ENCODE measurements at places on chromosomes 11 and 22.
A peak's percentile ranks its signal among the peaks of the same experiment; 100 is the strongest.

DNA sequence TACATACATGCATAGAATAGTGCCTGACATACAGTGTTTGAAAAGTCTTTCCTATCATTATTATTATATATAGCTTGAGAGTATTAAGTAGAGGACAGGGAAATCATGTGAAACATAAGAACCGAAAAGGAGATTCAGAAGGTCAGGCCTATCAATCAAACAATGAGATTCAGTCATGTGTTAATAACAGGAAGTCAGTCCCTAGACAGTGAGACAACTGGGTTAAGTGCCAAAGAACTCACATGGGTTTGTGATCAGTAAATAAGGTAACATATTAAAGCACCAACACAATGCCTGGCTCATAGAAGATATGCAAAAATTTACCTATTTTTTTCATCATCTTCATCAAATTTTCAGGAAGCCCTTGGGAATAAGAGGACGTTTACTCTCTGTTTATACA is 174.3 kb upstream of the FAT3 start:
- DNase-seq = no peak

DNA sequence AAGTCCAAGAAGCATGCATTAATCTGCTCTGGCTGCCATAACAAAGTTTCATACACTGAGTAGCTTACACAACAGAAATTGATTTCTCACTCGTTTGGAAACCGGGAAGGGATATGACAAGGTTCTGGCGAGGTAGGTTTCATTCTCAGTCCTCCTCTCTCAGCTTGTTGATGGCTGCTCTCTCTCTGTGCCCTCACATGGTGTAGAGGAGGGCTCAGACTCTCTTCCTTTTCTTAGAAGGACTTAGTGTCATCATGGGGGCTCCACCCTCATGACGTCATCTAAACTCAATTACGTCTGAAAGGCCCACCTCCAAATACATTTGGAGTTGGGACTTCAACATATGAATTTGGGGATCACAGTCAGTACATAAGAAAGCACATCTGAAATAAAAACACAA is 18.6 kb downstream of the GLYATL1 start:
- no peak for DNase-seq

- no peak for DNase-seq
Observed at GRCh38 chr11:126385991-126386728, 30.7 kb downstream of the ST3GAL4 start.

DNA sequence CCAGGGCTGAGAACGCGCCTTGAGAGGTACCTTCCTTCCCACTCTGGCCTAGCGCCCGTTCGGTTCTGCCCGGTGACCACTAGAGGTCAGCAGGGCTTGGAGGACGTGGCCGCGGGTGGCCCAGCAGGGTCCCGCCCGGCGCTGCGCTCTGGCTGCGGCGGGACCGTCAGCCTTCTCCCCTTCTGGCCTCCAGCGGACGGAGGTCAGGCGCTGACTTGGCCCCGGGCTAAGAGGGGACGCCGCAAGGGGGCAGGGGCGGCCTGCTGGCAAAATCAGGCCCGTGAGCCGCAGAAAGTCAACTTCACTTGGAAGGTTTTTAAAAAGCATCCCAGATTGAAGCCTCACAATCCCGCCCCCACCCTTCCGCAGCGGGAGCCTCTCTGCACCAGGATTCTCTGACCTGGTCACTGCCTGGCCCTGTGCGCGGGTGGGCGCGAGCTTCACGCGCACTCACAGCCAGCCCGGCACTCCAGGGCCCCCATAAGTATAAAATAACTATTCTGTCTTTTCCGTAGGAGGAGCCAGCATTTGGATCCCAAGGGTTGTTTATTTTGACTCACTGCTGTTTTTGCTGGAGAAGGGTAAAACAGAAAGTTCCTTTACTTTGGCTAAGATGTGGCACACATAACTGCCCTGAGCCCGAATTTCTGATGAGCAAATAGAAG is 23.2 kb upstream of the ZBTB16 start:
- peak; percentile 67 for DNase-seq

GRCh38 chr22:37832022-37832857 is 9.1 kb downstream of the GALR3 start:
- no peak for DNase-seq

DNA sequence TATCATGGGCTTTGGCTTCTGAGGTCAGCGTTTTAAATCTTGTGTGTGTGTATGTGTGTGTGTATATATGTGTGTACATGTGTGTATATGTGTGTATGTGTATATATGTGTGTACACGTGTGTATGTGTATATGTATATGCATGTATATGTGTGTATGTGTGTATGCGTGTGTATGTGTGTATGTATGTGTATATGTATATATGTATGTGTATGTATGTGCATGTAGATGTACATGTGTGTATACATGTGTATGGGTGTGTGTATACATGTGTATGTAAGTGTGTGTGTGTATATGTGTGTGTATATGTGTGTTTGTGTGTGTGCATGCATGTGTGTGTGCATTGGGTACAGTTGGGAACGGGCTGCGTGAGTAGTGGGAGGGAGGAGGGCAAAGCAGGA is 123.0 kb downstream of the ST3GAL4 start:
- no peak for DNase-seq

DNA sequence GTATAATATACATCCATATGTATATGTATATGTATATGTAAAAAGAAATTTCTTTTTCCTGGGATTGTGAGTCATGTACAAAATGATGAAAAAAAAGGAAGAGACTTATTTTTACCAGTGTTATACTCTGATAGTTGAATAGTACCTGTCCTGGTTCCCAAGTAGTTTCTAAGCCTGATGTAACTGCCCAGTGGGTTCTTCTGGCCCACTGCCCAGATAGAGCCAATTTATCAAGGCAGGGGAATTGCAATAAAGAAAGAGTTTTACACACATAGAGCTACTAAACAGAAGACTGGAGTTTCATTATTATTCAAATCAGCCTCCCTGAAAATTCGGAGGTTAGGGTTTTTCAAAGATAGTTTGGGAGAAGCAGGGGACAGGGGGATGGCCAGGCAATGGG is 29.1 kb upstream of the NARS2 start:
- DNase-seq = no peak

DNA sequence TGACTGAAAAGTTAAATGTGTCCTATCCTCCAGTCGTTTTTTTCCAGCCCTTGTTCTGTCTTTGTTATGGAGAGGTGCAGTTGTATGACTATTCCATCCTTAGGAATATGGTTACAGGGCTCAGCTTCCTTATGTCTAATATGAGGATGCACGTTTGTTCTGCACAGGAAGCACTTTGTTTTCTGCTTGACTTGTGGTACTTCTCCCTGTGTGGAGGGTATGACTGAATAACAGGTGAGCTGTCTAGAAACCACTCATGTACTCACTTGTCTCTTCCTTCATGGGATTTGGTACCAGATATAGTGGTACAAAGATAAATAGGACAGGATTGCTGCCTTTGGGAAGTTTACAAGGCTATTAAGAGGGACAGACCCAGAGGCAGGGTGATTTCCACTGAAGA is 17.4 kb downstream of the CABIN1 start:
- no peak for DNase-seq

DNA sequence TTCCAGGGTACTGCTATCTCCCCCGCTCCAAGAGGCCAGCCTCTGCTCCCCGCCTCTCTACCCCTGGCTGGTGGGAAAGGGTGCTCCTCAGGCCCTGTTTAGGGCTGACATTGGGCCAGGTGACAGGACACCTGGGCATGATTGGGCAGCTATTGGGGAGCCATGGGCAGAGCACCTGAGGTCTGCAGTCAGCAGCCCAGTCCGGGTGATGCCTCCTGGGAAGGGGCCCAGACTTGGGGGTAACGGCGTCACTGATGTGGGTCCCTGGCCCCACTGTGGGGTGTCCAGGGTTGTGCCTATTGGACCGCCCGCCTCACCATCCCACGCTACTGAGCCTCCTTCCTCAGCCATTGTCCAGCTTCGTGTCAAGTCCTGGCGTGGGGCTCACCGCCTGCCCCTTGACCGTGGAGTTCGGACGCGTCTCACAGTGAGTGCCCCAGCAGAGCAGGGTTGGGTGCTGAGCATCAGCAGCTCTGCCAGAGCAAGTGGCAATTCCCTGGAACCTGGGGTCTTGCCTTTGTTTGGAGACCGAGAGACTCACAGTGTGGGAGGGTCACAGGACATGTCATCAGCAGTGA is 2.8 kb upstream of the GATD1 start:
- no peak for DNase-seq

DNA sequence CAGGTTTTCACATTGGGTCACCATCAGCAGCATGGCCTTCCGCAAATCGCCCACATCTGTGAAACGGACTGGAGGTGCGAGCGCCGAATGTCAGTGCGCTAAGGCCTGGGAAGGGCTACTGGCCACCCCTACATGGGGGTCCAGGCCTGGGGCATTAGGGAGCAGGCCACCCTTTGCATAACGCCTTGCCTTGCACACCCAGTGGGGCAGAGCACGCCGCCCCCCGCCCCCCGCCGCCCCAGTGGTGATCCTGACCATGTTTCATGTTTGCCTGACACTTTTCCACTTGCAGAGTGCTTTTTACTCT is 2.6 kb downstream of the GRK2 start:
- no peak for DNase-seq

DNA sequence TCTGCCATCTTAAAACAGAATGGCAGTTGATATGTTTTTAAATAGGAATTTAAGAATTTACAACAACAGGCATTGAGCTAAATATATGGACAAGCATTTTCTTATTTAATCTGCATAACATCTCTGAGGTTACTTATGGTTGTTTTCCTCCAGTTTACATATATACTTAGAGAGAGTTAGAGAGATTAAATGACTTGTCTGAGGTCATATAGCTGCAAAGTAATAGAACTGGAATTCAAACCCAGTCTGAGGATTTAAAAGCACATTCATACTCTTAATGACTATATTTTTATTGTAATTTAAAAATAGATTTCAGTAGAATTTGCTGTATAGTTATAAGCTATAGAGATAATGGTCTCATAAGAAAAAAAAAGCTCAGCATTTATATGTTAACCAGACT is 81.4 kb upstream of the GRIK4 start:
- DNase-seq = no peak

DNA sequence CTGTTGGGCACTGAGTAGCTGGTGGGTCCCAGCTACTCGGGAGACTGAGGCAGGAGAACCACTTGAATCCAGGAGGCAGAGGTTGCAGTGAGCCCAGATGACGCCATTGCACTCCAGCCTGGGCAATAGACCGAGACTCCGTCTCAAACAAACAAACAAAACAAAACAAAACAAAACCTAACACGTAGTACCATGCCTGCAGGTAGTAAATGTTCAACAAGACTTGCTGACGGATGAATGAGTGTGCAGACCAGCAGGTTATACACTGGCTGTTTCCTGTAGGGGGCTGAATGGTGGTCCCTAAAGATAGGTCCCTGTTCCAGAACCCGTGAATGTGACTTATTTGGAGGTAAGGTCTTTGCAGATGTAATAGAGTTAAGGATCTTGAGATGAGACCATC is 12.8 kb upstream of the MRGPRD start:
- DNase-seq = no peak

DNA sequence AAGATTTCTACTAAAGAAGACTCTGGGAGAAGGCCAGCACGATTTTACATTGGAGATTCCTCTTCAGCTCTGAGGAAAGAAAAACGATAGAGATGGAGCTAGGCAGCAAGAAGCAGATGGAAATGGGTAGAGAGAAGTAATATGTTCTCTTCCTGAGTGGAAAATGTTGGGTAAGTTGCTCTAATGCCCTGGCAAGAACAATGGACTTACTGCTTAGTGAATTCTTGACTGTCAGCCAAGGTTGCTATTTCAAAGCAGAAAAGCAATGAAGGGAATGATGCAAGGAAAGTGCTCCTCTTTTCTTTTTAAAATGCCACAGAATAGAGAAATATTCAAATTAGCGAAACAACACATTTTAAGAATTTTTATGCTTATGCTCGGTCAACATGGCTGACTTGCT is 38.4 kb upstream of the CWF19L2 start:
- DNase-seq = peak; percentile 11

DNA sequence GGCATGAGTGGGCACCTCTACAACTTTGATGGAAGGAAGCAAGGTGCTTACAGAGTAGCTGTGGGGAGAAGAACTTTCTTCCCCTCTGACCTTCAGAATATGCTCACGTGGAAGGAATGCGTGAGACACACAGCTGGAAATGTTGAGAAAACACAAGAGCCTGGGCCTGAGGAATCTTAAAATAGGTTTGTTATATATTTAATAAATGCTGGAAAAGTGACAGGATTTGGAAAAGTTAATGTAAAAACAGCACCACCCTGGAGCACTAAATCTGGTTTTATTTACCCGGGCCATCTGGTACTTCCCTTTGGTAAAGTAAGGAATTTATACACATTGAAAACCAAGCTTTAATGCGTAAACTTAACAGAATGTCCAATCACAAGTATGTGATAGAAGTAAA is 14.0 kb upstream of the AMPD3 start:
- DNase-seq = no peak

DNA sequence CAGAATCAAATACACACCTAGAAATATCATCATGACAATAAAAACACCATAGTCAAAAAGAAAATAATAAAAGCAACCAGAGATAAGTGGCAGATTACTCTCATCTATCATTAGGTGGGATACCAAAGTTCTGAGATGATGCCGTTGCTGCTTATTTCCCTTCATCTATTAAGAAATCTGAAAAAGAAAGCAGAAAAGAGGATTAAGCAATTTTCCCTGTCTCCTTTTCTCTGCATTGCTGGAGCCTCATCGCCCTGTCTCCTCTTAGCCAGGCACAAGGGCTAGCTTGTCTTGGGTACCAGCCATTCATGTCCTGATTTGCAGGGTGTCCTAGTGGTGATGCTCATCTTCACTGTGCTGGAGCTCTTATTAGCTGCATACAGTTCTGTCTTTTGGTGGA is 3.9 kb upstream of the MS4A14 start:
- no peak for DNase-seq

DNA sequence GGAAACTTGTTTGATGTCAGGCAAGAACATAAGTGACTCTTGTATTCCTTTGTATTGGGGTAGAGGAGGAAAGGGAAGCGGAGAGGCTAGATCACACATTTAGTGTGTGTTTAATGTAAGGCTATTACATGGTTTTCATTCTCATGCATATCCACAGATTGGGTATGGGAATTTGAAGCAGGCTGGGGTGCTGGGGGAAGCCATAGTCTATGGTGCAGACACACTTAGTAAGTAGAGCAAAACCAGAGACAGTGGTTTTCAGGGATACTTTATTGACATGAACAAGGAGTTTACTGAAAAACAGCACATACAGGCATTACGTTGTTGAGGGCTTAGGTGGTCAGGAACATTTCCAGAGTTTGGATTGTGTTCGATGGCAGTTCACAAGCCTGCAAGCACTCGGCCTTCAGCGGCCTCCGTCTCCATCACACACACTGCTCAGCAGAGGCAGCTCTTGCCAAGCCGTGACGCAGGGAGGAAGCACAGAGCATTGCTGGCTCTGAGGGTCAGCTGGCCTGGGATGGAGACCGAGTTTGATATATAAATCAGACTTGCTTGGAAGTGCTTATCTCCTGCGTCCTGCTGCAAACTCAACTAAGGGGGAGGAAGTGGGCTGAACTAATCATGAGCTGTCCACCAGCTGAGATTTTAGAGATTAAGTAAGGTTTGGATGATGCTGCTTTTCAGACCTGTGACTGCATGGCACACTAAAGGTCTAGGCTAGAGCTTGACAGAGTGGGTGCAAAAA is 25.3 kb downstream of the SCN3B start:
- DNase-seq = peak; percentile 5
